Stimulated activated CD4-positive, alpha-beta T cell treated with anti-CD3 and anti-CD28 coated beads, TNF-alpha, amount 100 ng/mL, for 48 hours (primary cell): ENCODE measurements at places on chromosomes 3 and 15.

DNA sequence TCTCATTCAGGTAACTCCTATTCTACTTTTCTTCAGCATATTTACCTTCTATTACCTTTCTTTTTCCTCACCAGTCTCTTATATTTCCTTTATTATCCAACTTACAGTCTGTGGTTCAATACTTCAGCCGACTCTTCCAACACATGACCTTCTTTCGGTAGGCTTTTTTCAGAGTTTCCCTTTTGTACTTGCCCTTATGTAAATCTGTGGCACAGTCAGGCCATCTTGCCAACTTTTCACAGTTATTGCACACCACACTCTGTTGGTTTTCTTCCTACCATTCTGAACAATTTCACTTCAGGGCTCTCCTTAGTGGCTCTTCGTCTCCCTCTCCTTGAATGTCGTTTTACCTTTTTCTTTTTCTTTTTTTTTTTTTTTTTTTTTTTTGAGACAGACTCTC lies 427.8 kb downstream of the LPP start:
- no peak for DNase-seq

- DNase-seq = no peak
Measured at GRCh38 chr3:161339517-161340500, 31.5 kb downstream of the SPTSSB start.

GRCh38 chr3:150612494-150612893 lies 9.4 kb downstream of the SELENOT start:
- DNase-seq = no peak

DNA sequence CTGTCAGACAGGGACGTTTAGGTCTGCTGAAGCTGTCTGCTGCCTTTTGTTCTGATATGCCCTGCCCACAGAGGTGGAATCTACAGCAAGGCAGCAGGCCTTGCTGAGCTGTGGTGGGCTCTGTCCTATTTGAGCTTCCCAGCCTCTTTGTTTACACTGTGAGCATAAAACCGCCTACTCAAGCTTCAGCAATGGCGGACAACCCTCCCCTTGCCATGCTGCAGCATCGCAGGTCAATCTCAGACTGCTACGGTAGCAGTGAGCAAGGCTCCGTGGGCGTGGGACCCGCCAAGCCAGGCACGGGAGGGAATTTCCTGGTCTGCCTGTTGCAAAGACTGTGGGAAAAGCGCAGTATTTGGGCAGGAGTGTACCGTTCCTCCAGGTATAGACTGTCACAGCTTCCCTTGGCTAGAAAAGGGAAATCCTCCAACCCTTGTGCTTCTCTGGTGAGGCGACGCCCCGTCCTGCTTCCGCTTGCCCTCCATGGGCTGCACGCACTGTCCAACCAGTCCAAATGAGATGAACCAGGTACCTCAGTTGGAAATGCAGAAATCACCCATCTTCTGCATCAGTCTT lies 71.4 kb downstream of the SPSB4 start:
- no peak for DNase-seq

GRCh38 chr3:12046406-12046805 lies 42.2 kb downstream of the SYN2 start:
- no peak for DNase-seq

DNA sequence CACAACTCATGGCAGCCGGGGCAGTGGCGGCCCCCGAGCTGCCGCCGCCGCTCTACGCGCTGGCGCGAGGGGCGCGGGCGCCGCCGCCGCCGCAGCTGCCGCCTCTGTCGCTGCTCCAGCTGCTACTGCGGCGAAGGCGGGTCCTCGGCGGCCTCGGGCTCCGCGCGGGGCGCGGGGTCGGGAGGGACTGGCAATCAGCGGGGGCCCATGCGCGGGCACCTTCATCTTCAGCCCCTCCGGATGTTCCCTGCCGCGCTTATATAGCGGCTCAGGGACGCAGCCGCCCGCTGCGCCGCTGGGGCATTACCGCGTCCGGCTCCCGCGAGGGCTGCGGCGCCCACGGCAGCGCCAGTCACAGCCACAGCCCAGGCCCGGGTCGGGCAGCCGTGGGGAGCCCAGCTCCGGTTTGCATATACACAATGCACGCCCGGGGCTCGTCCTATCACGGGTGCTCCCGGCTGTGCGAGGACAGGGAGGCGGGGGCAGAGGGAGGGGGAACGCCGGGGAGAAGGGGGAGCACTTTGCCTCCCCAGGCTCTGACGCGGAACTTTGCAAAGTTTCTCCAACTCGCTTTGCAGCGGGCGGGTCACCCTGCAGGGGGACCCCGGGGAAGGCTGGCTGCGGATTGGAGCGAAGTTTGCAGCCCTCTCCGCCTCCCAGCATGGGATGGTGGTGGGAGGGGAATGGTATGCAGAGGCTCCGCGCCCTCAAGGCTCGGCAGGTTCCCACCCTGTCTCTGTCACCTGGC lies at the start of gene VGLL3:
Gene VGLL3, minus strand, starts transcription at position 416 of the 748 bp plus-strand sequence. Its CDS starts 406 bp downstream, at position 10.
- DNase-seq = no peak
